ENCODE measurements at places on chromosomes 12 and 14.

DNA sequence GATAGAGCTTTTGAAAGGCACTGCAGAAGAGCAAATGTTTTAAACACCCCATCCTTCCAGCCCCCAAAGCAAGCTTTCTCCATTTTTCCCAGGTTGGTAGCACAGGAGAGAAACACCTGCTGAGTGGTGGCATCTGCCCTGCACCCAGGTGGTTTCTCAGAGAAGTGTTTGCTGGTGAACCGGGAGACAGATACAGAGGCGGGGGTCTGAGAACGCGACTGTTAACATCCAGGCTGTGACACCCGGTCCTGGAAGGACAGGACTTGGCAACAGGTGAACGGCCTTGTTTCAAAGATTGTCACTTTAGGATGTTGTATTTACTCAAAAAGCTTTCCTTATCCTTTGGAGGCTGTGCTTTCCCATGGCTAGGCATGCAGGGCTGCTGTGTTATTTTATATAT, 18.5 kb downstream of the MMAB start:
- no peak for DNase-seq

DNA sequence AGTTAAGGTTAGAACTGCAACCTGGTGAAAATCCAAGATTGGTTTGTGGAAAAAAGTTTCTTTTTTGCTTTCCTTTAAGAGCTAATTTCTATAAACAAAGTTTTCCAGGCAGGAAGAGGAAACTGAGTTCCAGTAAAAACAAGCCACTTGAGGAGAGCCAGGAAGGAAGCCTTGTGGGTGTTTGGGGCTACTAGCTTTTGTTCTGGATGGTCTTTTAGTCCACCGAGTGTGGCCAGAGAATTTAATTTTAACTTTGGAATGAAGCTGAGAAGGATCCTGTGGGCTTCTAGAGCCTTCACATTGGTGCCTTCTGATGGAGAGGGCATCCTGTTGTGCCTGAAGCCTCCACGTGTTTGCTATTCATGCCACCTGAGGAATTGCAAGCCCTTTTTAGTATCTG, 327.9 kb downstream of the C12orf75 start:
- no peak for DNase-seq

- no peak for DNase-seq
Observed at GRCh38 chr12:27453421-27453820, 6.9 kb downstream of the SMCO2 start.

DNA sequence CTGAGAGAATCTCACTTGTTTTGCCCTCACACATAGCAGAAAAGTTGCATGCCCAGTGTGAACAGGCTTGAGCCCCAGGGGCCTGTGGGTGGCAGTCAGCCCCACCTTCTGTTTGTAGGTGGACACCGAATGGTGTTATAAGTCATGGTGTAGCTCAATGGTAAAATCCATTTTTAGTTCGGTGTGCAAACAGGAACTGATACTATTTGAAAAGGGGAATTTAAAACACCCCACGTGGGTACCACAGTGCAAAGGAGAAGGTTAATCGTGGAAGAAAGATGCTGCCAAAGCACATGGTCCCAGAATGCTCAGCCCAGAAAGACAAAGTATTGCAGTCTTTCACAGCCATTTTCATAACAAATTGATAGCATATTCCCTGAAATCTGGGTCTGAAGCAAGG, 71.8 kb upstream of the GZMB start:
- DNase-seq: no peak

DNA sequence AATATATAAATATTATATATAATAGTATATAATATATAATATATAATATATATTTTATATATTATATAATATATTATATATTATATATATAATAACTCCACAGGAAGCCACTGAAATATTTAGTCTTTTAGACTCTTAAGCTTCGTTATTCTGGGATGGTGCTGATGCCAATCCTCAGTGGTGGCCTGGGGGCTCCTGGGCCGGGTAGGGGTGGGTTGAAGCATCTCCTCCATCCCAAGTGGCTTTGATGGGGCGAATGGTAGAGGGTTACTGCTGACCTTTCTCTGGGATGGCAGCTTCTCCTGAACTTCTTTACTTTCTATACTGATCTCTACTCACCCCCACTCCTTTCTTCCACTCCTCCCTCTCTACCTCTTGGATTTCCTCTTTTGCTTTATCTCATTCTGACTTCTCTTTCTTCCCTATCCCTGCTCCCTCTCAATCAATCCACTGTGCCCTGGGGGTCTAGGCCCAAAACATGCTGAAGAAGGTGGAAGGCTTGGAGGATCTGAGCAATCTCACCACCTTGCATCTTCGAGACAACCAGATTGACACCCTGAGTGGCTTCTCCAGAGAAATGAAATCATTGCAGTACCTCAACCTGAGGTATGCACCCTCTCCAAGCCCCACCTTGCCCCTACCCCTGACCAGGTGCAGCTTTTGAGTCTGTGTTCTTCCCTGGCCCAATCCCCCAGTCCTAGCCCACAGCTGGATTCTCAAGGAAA, 4.8 kb upstream of the ENO2 start:
- no peak for DNase-seq

DNA sequence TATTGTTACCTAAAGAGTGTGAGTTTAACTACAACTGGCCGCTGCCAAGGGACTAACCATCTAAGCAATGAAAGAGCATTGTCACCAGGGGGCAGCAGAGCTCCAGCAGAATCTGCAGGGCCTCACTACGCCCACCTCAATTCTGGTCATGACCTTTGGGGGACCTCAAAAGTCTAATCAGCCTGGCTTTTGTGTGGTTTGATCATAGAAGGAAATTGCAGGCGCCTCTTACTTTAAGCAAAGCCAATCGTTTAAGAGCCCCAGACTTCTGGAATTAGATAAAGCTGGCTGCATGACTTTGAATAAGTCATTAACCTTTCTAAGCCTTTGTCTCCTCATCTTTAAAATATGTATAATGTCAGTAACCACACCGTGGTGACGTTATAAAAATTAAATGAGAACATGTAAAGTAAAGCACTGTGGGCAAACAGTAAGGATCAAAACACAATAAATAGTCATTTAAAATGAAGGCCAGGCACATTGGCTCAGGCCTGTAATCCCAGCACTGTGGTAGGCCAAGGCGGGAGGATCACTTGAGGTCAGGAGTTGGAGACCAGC, 58.6 kb downstream of the TBX3 start:
- peak; percentile 58 for DNase-seq

DNA sequence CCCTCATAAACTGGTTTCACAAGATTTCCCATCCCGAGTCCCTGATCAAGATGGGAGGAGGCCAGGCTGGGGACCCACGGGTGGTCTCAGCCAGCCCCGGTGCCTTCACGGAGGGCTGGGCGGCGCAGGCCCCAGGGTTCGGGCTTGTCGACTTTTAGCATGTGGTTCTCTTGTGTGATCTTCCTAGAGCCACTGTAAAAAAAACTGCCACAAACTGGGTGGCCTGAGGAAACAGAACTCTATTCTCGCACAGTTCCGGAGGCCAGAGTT, 12.6 kb downstream of the RFLNA start:
- DNase-seq: no peak

DNA sequence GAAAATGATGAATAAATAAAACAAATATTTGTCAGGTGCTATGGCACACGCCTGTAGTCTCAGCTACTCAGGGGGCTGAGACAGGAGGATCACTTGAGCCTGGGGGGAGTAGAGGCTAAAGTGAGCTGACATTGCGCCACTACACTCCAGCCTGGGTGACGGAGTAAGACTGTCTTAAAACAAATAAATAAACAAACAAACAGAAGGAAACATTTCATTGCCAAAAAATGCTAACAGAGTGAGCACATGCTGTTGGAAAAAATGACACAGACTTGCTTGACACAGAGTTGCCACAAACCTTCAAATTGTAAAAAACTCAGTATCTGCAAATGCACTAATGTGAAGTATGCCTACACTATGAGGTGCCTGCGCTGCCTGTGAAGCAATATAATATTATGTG, 50.8 kb upstream of the AP4S1 start:
- peak; percentile 63 for DNase-seq

DNA sequence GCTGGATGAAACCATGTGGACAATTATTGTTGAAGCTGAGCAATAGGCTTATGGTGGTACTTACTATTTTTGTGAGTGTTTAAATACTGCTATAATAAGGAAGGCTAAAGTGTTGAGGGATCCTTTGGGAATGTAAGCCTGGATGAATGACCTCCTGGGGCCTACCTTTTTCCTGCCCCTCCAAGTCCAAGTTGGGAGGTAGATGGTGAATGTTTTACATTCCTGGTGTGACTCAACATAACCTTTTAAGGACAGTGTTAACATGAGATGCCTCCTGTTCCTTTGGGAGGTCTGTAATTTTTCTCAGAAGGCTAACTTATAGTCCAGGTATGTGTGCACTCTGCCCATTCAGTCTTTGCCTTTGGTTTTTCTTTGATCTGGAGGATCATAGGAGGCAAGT, 315.9 kb downstream of the NRXN3 start:
- no peak for DNase-seq

DNA sequence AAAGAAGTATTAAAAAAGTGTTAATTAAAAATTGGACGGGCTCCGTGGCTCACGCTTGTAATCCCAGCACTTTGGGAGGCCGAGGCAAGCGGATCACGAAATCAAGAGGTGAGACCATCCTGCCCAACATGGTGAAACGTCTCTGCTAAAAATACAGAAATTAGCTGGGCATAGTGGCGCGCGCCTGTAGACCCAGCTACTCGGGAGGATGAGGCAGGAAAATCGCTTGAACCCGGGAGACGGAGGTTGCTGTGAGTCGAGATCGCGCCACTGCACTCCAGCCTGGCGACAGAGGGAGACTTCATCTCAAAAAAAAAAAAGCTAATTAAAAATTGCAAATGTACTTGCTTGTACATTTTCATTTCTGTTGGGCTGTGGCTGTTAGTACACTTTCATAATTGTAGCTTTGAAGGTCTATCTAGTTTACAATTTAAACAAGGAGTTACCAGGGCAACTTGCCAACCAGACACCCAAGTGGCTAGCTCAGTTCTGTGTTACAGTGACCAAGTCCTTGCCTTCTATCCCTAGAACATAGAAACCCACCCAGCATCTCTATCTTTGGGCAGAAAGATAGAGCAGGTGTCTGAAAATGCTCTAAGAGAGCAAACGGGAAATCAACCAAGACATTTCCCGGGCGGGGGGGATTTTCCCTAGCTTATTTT, 1.2 kb downstream of the COA8 start:
- DNase-seq: no peak

DNA sequence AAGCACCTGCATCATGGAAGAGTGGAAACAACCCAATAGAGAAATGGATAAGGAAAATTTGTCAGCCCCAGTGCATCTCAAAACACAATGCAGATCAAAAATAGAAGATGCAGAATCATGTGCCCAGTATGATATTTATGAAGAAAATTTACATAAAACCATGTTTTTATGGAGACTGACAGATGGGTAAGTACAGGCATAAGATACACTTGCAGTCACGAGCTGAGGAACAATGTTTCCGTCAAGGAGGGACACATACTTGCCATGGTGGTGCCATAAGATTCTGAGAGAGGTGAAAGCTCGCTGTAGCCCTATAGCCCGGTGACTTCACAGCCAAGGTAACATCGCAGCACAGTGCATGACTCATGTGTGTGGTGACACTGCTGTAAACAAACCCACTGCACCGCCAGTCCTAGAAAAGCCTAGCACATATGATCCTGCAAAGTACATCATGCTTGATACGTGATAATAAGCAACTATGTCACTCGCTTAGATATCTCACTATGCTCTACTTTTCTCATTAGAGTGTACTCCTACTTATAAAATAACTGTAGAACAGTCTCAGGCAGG, 112.6 kb downstream of the RIMBP2 start:
- no peak for DNase-seq

GRCh38 chr12:112549031-112549430, 130.3 kb downstream of the PTPN11 start:
- no peak for DNase-seq

- peak; percentile 73 for DNase-seq
Observed at GRCh38 chr12:98198261-98198982, 317.0 kb upstream of the TMPO start.

GRCh38 chr12:68482660-68483059, 128.0 kb upstream of the RAP1B start:
- DNase-seq: no peak

DNA sequence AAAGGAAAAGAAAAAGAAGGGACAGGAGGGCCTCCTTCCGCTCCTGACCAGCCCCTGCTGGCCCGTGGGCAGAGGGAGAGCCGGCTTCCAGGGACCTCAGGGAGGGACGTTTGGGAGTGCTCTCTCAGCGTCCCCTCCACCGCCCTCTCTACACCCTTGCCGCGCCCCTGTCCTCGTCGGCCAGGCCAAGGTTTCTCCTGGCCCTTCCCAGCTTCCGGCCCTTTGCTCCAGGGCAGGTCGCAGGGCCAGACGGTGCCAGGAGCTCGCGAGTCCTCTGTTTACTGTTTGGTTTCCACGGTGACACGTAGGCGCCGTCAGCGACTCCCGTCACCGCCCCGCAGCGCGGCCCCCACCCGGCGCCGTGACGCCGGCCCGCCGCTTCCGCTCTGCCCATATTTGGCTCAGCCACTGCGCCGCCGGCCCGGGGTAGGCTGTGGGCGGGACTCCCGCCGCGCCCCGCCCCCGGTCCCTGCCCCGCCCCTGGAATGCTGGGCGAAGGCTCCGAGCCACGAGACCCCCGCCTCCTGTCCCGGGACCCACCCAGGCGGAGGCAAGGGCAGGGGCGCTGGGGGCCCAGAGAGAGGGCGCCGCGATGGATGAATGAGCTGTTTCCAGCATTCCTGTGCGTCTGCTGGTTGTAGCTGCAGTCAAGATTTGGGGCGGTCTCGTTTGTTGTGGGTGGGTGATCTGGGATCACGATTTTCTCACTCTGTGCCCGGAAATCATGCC, 15.5 kb downstream of the FOS start:
- DNase-seq: peak; percentile 52

DNA sequence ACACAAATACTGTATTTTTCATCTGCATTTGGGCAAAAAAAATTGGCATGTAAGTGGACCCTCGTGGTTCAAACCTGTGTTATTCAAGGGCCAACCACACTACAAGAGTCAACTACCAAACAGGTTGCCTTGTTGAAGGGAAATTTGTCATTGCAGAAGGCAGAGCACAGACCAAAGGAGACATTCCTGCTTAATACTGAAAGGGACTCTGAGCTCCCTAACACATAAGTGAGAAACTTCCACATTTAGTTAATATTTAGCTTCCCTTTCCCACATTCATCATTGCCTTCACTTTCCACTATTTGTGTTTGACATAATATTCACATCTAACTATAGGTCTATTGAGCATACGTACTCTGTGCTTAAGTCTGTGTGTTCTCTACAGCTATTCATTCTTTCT, 266.9 kb downstream of the KCNH5 start:
- no peak for DNase-seq

- DNase-seq: no peak
Observed at GRCh38 chr14:82387699-82388098, 854.0 kb upstream of the SEL1L start.

Measured in NCI-H2029 treated with DMSO at 0.1 percent for 48 hours (cell line).